Gastroesophageal sphincter (tissue), 4 donors: ENCODE measurements at places on chromosomes 7 and 10.

DNA sequence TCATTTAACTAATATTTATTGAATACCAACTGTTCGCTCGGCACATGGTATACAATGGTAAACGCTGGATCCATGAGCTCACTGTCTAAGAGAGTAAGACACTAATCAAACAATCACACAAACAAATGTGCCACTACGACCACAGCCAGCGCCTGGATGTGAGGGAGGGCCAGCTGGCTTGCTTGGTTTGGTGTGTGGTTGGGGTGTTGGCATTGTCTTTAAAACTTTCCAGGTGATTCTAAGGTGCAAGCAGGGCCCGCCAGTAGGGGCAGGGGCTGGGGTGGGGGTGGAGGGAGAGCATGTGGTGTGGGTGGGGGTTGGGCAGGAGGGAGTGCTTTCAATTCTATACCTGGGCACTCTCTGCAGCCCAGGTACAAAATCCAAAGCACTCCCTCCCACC, 31.6 kb downstream of the ADRA2A start:
- no peak for ATAC-seq

DNA sequence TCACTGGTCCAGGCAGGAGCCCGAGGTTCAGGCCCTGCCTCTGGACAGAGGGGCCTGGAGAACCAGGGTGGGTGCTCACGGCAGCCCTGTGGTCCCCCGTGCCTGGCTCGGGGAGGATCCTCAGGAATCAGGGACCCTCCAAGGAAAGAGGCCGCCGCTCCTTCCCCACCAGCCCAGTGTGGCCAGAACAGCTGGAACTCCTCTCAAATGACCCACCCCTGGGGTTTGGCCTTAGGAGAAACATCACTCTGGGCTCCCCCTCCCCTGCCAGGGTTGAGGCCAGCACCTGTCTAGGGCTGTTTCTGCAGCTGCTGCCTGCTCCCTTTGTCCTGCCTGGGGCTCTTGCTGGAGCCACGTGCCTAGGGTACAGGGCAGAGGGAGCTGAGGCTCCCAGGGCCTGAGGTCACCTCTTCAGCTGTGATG, 161.0 kb downstream of the RNF216 start:
- no peak for ATAC-seq

GRCh38 chr10:30254926-30255325, 94.2 kb downstream of the MTPAP start:
- no peak for ATAC-seq

DNA sequence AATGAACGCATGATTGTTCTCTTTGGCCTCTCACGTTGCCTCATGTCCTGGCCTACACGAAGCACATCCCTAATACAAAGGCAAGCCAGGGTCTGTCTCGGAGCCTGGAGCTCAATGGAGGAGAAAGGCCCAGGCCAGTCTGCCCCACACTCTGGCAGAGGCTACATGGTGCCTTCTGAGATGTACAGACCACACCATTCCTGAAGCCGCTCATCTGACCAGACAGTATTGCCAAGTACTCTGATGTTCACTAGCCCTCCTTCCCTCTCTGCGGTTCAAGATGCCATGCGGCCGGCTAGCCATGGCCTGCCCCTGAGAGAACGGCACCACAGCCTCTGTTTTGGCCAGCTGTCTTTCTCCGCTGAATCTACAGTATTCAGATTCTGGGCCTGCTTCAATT, 5.9 kb downstream of the BNIP3 start:
- no peak for ATAC-seq

DNA sequence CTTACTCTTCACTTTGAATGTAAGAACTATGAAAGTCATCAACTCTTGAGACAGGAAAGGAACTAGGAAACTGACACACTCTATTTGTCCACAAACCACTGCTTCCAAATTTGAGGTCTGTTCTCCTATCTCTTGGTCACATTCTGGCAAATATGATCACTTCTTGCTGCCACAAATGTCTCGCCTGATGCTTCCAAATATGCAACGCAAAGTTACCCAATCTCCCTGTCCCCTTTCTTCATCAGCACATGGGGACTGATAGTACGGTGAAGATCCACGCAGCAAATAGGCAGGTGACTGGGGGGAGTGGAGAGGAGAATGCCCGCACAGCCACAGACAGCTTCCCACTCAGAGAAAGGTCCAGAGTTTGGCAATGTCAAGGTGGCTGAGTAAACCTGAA, 92.6 kb upstream of the TCF7L2 start:
- no peak for ATAC-seq

GRCh38 chr7:79828866-79829265, 305.8 kb upstream of the GNAI1 start:
- ATAC-seq: no peak

DNA sequence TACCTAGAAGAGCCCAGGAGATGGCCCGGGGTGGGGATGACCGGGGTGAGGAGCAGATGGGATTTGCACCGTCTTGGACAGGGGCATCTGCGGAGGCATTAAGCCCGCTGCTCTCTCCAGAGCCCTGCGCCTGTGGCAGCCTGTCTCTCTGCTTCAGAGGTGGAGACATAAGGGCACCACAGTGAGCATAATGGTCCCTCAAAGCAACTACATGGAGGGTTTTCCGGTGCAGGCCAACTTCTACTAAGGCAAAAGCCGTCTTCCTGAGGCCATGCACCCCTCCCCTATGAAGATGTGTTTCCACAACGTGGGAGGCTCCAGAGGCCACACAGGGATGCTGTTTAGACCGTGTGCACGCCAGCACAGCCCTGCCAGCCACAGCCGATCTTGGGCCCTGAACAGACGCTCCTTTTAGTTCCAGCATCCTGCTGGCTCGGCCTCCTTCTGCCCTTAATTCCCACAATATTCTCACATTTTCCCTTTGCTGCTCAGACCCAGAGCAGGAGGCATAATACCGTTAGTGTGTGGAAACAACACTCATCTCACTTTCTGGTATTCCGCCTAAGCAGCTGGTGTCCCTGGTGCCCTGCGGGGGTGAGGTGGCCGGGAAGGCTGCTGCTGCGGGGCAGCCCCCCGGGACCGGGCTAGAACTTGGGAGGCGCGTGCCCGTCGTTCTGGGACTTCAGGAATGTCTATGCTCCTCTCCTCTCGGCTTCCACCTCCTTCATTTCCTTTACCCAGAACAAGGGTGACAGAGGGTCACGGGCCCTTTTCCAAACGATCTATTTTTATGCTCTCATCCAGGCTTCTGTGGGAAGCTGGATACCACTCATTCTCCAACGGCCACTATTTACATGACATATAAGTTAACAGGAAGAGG, 266.9 kb downstream of the TNS3 start:
- peak; percentile 51 for ATAC-seq

DNA sequence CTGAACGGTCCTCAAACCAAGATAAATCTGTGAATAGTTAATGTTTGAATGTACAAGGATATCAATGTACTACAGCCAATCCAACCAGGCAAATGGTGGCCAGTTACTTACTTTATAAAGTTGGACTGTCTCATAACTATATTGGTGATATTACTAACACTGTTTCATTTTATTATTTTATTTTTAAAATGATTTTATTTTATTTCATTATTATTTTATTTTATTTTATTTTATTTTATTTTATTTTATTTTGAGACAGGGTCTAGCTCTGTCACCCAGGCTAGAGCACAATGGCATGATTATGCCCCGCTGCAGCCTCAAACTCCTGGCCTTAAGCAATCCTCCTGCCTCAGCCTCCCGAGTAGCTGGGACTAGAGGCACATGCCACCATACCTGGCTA, 6.8 kb downstream of the IL15RA start:
- ATAC-seq: no peak

DNA sequence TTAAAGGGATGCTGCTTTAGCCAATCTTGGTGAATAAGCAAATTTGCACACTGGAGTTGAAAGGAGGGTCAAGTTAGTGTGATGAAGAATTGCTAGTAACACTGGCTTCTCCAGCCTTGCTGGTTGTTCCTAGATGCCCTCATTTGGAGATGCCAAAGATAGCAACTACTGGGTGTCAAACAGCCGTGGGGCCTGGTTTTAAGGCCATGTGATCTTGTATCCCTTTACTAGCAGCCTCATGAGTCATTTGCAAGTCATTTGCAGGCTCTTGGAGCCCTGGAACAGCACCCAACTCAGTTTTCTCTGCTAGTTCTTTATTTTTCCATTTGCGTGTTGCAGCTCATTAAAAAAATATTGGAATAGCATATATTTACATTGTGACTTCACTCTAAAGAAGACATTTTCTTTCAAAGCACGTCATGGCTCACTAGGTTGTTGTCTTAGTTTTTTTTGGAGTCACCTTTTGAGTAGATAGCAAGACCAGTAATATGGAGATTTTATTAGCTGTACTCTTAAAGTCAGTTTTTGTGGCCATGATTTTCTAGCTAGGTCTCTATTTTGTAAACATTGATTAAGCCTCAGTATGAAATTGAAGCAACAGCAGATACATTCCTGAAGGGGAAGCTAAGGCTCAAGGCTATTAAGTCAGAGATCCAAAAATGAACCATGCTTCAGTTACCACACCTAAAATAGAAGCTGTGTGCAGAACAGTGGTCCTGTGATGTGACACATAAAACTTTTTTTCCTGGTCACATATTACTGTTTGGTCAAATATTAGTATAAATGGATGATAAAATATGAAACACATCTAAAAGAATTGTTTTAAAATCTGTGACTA, 1.3 kb downstream of the LSMEM1 start:
- peak; percentile 86 for ATAC-seq

DNA sequence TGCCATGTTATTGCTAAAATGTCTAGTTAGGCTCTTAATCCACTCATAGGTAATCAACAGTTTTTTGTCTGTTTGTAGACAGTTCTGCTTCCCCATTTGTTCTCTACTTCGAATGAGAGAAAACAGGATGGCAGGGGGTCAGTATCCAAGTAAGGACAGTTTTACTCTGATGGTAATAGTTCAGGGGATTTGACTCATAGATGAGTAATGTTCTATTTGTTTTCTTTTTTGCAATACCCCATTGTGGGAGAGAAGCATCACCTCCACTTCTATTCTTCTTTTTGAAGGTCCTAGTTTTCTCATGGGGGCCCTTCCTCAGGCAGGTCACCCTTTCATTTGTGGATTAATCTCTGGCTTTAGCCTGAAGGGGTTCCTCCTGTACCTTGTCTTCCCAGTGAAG, 13.9 kb downstream of the PCLO start:
- ATAC-seq: no peak

- ATAC-seq: no peak
Measured at GRCh38 chr7:152883858-152884257, 124.3 kb downstream of the ACTR3B start.

DNA sequence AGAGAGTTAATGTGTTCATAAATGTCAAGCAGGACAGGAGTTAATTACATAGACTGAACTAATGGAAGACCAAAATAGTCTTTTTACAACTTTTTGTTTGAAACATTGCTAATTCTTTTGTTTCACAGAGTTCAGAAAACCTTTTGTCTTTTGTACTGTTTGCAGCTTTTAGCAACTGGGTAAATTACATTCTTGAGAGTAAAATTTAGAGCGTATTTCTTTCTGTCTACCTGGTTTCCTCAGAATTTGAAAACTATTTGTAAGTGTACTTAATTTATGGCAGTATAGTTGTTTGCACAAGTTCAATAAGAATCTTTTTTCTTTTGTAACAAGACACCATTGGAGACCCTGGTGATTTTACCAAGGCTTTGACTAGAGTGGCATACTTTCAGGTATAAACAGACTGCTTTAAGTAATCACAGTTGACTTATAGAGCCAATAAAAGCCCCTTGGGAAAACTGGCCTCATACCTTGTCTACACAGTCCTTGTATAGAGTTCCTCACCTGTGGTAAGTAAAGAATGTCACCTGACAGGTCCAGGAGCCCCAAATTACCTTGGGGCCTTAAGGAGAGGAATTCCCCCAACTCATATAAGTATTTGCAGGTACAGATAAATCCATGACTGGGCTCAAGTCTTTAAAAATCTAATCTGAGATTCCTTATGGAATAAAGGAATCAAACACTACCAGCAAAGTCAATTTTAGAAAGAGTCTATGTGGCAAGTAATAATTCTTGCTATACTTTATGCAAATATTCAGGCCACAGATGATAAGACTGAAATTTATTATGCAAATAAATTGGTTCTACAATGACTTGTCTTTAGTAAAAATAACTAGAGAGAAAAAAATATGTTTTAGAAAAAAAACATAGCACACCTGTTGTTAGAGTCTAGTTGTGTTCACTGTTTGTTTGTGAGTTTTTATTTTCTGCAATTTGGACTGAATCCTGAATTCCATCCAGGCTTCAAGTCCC, 23.6 kb upstream of the CREB3L2 start:
- ATAC-seq: no peak
